Mesenchymal stem cell (in vitro differentiated cells and primary cell): ENCODE measurements at places on chromosomes 1 and 21.

- H3K27ac ChIP-seq = no peak overlapping the region
- H3K27me3 ChIP-seq = no peaks in the 10 kb centered on the region
- H3K4me1 ChIP-seq = no peaks in the 10 kb centered on the region
- no peak overlapping the region for H3K4me3 ChIP-seq
- no peak for DNase-seq
Observed at GRCh38 chr1:101167891-101168290, 68.9 kb upstream of the S1PR1 start.

GRCh38 chr1:88463401-88463985 lies 220.6 kb upstream of the PKN2 start:
- peaks cover 5% of the 10 kb centered on the region for H3K4me1 ChIP-seq
- peak; percentile 10 for DNase-seq
- H3K36me3 ChIP-seq = no peaks in the 10 kb centered on the region
- H3K27ac ChIP-seq = no peak overlapping the region

- no peak overlapping the region for H3K4me3 ChIP-seq
- H3K27ac ChIP-seq = no peak overlapping the region
- peaks cover 8% of the 10 kb centered on the region for H3K4me1 ChIP-seq
- H3K27me3 ChIP-seq = no peaks in the 10 kb centered on the region
Observed at GRCh38 chr1:111512132-111512889, 8.9 kb upstream of the ADORA3 start.

DNA sequence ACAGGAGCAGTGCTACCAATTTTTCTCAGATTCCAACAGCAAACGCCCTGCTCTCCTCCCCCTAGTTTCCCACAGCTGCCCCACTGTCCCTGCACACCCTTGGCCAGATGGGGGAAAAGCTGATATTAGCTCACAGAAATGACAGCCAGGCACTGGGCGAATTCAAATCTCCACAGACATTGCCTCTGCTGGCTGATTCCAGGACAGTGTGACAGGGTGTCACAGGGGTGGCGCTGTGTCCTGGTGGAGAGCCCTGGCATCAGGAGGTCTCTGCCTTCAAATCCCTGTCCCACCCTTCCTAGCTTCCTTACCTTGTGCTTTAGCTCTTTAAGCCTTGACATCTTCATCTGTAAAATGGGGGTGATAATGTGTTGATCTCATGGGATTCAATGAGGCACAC lies 10.4 kb downstream of the OLIG1 start:
- H3K4me1 ChIP-seq = peaks cover 8% of the 10 kb centered on the region
- peaks cover 37% of the 10 kb centered on the region for H3K27me3 ChIP-seq
- H3K4me3 ChIP-seq = no peak overlapping the region
- H3K27ac ChIP-seq = no peak overlapping the region
- no peaks in the 10 kb centered on the region for H3K36me3 ChIP-seq
